Hematopoietic multipotent progenitor cell treated with erythropoietin and hydrocortisone succinate and interleukin-3 and kit ligand, for 4 days (in vitro differentiated cells): ENCODE measurements at places on chromosomes 5 and 9.

- no peak for DNase-seq
These were observed 7.3 kb downstream of the C9orf50 start for GRCh38 chr9:129613520-129614175.

DNA sequence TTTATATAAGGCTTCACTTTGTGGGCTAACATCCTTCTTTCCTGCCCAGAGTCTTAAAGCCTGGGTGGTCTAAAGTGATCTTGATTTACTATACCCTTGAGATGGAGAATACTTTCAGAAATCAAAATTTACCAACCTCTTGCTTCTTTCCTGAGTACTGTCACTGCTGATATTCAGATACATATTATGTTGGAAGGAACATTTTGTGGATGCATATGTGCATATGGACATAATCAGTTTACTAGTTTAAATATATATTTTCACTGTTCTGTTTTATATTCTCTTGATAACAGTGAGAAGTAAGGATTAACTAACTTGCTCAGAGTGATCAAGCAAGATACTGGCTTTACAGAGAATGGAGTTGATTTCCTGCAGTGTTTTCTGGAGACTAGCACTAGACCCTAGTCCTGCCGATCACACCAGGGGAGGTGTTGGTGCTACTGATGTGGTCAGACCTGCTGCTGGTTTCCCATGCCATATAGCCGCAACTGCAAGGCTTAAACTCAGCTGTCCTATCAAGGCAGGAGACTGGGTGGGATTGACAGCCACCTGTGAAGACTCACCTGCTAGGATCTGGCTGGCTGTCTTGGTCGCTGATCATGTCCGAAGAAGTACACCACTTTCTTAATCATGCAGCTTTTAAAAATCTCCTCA, 57.6 kb downstream of the SLF1 start:
- DNase-seq, result no peak

GRCh38 chr5:66621146-66621545, 25.0 kb downstream of the MAST4 start:
- DNase-seq, result no peak

GRCh38 chr9:71552480-71552879, 215.8 kb downstream of the CEMIP2 start:
- no peak for DNase-seq

DNA sequence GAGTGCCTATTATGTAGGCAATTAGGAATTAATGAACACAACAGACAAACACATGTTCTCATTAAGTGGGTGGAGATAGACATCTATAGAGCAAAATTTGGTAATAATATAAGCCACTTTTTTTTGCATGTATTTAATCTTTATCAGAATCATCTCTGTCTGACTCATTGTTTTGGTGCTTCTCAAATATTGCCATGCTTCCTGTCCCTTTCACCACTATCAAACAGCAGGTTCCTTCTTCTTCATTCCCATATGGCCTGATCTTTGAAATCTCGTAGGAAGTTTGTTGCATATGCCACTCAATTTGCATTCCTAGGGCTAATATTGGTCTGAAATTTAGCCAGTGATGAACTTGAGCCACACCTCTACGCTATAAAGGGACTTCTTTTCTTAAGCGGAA, 128.9 kb upstream of the SPEF2 start:
- peak; percentile 47 for DNase-seq

DNA sequence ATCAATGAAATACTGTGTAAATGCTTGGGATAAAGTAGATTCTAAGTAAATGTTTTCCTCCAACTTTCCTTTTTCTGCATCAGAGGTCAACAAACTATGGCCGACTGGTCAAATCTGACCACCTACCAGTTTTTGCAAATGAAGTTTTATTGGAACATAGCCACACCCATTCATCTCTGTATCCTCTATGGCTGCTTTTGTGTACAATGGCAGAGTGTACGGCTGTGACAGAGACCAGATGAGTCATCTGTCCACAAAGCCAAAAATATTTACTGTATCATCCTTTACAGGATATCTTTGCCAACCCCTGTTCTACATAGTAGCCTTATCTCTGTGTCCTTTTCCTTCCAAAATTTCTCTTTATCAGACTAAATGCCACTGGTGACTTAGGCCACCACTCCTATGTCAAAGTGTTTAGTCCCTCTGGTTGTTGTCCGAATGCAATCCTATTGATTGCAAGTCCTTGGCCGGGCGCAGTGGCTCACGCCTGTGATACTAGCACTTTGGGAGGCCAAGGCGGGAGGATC, 218.4 kb upstream of the KLF4 start:
- DNase-seq, result peak; percentile 77

GRCh38 chr9:131887680-131888079, 147.8 kb upstream of the RAPGEF1 start:
- no peak for DNase-seq

DNA sequence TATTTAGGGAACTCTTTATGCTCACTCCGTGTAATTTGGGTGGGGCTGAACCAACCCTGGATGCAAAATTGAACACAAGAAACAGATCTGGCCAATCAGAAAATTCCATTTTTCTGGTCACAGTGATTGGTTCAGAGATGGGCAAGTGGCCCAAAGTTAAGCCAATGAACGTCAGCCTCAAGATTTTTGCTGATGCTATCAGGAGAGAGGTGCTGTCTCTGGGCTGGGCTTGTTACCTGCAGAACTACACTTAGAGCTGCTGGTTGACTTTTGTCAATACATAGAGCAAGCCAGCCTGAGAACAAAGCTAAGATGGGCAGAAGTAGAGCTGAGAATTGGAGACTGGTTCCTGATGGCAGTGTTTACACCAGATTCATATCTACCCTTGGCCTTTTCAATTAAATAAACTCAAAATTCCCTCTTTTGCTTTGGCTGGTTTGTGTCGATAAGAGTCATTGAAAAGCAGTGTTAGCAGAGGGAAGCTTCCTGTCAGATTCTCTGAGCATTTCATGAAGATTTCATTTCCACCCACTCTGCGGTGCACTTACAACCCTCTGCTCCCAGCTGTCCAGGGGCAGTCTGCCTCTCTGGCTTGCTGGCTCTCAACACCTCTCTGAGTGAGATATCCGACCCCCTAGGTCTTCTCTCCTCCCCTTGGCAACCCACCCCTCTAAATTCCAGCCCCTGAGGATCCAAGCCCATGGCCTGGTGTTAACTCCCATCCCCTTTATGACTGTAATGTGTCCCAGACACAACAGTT, 64.5 kb upstream of the PPARGC1B start:
- no peak for DNase-seq

- no peak for DNase-seq
These were observed 1.9 kb upstream of the CARD19 start for GRCh38 chr9:93093877-93094657.

GRCh38 chr9:38254151-38254550, 138.4 kb upstream of the ALDH1B1 start:
- no peak for DNase-seq

GRCh38 chr5:123921193-123921592, 409.2 kb downstream of the CSNK1G3 start:
- DNase-seq, result no peak

- no peak for DNase-seq
These were observed 18.1 kb upstream of the TNC start for GRCh38 chr9:115135821-115136778.

- no peak for DNase-seq
These were observed 150.3 kb downstream of the GPBP1 start for GRCh38 chr5:57324181-57324580.

DNA sequence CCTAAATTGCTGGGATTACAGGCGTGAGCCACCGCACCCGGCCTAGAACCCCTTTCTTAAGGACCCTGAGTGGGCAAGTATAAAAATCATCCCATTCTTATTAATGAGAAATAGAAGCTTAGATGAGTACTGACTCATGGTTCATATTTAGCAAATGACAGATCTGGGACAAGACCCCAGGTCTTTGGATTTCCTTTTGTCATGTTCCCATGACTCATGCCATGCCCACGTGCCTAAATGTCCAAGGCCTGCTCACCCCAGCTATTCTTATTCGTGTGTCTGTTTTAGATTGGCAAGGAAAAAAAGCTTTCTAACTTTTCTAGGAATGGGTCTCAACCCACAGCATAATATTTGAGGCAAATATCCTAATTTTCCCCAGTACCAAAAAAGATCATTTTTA, 57.7 kb upstream of the RPS23 start:
- DNase-seq, result no peak

DNA sequence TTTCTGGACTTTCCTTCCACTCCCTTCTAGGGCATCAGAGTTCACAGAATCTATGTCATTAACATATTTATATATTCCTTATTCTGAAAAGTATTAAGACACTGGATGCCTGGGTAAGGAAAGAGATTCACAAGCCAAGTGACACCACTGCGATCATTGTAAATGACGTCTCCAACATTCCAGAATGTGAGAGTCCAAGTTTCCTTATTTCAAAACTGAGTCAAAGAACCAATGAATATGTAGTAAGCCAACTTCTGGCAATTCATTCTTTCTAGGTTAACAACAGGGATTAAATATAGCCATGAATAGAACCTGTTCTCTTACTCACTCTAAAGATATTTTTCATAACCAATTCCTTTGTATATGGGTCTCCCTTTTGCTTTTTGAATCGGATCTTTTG, 18.1 kb downstream of the RAI14 start:
- DNase-seq, result no peak

- no peak for DNase-seq
These were observed 282.9 kb downstream of the ARHGAP26 start for GRCh38 chr5:143052967-143053682.

GRCh38 chr5:5497152-5497788, 74.8 kb downstream of the ICE1 start:
- peak; percentile 76 for DNase-seq

- no peak for DNase-seq
These were observed 1.3 kb upstream of the SH3PXD2B start for GRCh38 chr5:172455511-172456061.

DNA sequence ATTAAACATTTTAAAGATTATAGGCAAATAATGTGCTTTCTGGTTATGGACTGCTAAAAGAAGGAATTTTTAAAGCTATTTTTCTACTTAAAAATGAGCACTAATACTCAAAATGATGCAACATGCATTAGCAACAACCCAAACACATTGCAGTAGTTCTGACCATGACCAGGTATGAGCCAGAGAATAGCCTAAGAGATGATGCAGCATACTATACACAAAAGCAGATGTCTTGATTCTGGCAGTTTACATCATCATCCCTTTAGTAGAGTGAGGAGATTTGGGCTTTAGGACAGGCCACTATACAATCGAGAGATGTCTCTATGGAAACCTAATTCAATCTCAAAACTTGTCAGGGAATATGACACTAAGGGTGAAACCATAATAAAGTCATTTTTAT, 307.1 kb downstream of the PRR16 start:
- DNase-seq, result no peak

- DNase-seq, result no peak
These were observed 52.6 kb upstream of the TNFAIP8 start for GRCh38 chr5:119302916-119303897.

- peak; percentile 61 for DNase-seq
These were observed 33.3 kb upstream of the ABCA1 start for GRCh38 chr9:104961238-104961637.

- DNase-seq, result peak; percentile 92
These were observed 1.0 kb upstream of the MEF2C start for GRCh38 chr5:88883836-88884607.

GRCh38 chr5:76468635-76469425, 65.7 kb downstream of the IQGAP2 start:
- peak; percentile 49 for DNase-seq

- DNase-seq, result peak; percentile 65
These were observed 39.9 kb downstream of the CRB2 start for GRCh38 chr9:123395689-123396511.

- no peak for DNase-seq
These were observed 71.8 kb downstream of the FRMD3 start for GRCh38 chr9:83466351-83466750.

DNA sequence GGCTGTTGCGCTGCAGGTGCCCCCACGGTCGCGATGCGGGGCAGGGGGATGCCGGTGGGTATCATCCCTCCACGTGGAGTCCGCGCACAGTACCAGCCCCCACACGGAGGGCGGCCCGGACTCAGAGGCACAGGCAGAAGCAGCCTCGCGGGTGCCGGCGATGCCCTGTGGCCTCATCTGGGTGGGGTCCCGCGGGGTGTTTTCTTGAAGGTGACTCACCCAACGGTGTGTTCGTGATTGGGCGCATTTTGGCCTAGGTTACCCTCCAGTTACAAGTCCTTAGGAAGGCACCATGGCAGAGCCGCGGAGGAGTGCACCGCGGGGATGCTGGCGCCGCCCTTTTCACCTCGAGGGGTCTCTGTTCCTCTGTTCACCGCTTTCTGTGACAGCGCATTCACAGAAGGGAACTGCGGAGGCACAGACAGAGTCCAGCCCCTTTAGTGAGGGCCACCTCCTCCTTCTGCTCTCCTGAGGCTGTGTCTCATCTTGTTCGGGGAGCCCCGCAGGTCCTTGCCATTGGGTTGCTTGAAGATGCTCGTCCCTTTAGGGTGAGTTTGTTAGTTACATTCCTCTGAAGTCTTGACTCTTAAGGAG, 21.6 kb upstream of the EXOC3 start:
- DNase-seq, result peak; percentile 38

- no peak for DNase-seq
These were observed 59.2 kb downstream of the PRELID2 start for GRCh38 chr5:145775893-145776444.

- peak; percentile 93 for DNase-seq
These were observed 18.7 kb downstream of the DAPK1 start for GRCh38 chr9:87516222-87516925.

DNA sequence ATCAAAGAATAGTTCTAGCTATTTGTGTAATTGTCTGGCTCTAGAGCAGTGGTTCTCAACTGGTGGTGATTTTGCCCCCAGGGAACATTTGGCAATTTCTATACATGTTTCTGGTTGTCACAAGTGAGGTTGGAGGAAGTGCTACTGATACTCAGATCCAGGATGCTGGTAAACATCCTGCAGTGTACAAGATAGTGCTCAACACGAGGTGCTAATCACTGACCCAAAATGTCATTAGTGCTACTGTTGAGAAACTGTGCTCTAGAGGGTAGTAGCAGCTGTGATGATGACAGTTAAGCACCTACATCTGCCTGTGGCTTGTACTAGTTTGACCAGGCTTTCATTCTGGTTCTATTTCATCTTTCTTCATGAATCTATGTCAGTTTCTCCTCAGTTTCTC, 22.1 kb downstream of the LRRC19 start:
- peak; percentile 18 for DNase-seq

GRCh38 chr5:111013011-111013410, 58.5 kb upstream of the TSLP start:
- DNase-seq, result no peak

- no peak for DNase-seq
These were observed 485.3 kb upstream of the DMAC1 start for GRCh38 chr9:8284884-8285283.
